ENCODE measurements at places on chromosomes 2 and 18. TPM values are rescaled to one million over a fixed set of nuclear protein-coding genes. Genes with fewer than 3 reads are reported as not detected.

The ANKRD36 gene
- total RNA-seq, result 24.1 TPM

The TBR1 gene
- under 0.01 TPM for total RNA-seq

The RGPD3 gene
- total RNA-seq, result not detected

The PTPN4 gene
- 36.9 TPM for total RNA-seq

The ABI2 gene
- total RNA-seq, result 54.4 TPM

The SERPINB10 gene
- not detected for total RNA-seq

The SERPINB11 gene
- total RNA-seq, result not detected

The RTP5 gene
- total RNA-seq, result not detected

The PGAP1 gene
- 21.3 TPM for total RNA-seq

The TUBA4B gene
- total RNA-seq, result not detected

The PRKAG3 gene
- total RNA-seq, result not detected

The CPLX4 gene
- not detected for total RNA-seq

The STPG4 gene
- total RNA-seq, result 0.64 TPM

The KHK gene
- total RNA-seq, result not detected

The EFHD1 gene
- total RNA-seq, result 0.61 TPM

The YWHAQ gene
- total RNA-seq, result 442 TPM

The BMP10 gene
- total RNA-seq, result under 0.01 TPM

The UPP2 gene
- not detected for total RNA-seq

The ARL6IP6 gene
- 24.3 TPM for total RNA-seq

The ALKAL2 gene
- not detected for total RNA-seq

The LOXL3 gene
- 0.83 TPM for total RNA-seq

The RAMP1 gene
- total RNA-seq, result 3.7 TPM

The ANKRD53 gene
- total RNA-seq, result not detected

The PSME4 gene
- total RNA-seq, result 145 TPM

The ACTR1B gene
- total RNA-seq, result 56.4 TPM

The TAF1B gene
- total RNA-seq, result 25.7 TPM

The TTC21B gene
- 9.3 TPM for total RNA-seq

The TGOLN2 gene
- total RNA-seq, result 83.0 TPM

The MYO5B gene
- total RNA-seq, result 29.8 TPM

The ALK gene
- not detected for total RNA-seq

The SPP2 gene
- not detected for total RNA-seq

Measured in mammary epithelial cell (primary cell).